Regular cardiac myocyte (primary cell): ENCODE measurements at places on chromosomes 13 and 19. TPM values are rescaled to one million over a fixed set of nuclear protein-coding genes. Genes with fewer than 3 reads are reported as not detected.

The OR10H1 gene
- total RNA-seq: not detected in 2 replicates

The DZIP1 gene
- 33.8 and 34.1 TPM in 2 replicates for total RNA-seq

The IGFL2 gene
- 1.1 TPM in 1 of 2 replicates, not detected in the other for total RNA-seq

The NALCN gene
- 27.6 and 32.8 TPM in 2 replicates for total RNA-seq

The PLPPR3 gene
- 0.56 TPM in 1 of 2 replicates, not detected in the other for total RNA-seq

The ZNF784 gene
- 2.3 and 3.4 TPM in 2 replicates for total RNA-seq

The LRRC25 gene
- under 0.01 TPM in 1 of 2 replicates, not detected in the other for total RNA-seq

The NEK5 gene
- total RNA-seq: under 0.01 and 0.28 TPM in 2 replicates

The ARHGEF1 gene
- 25.1 and 51.6 TPM in 2 replicates for total RNA-seq

The GDF15 gene
- total RNA-seq: 57.1 and 243 TPM in 2 replicates

The FCAR gene
- not detected in 2 replicates for total RNA-seq

The ZNF256 gene
- total RNA-seq: 3.7 and 4.4 TPM in 2 replicates

The ERICH4 gene
- not detected in 2 replicates for total RNA-seq

The SUCLA2 gene
- total RNA-seq: 58.9 and 59.2 TPM in 2 replicates

The CTXN1 gene
- 1.2 and 1.4 TPM in 2 replicates for total RNA-seq

The CAPN12 gene
- 0.28 TPM in 1 of 2 replicates, not detected in the other for total RNA-seq

The ZNF536 gene
- total RNA-seq: not detected in 2 replicates

The MUC16 gene
- under 0.01 TPM in 1 of 2 replicates, not detected in the other for total RNA-seq

The RNF17 gene
- 0.28 TPM in 1 of 2 replicates, not detected in the other for total RNA-seq

The RASGRP4 gene
- total RNA-seq: not detected in 2 replicates

The GARIN5A gene
- total RNA-seq: 0.28 TPM in 1 of 2 replicates, not detected in the other

The IRGC gene
- not detected in 2 replicates for total RNA-seq

The ZNF709 gene
- 3.1 and 5.9 TPM in 2 replicates for total RNA-seq

The ZNF440 gene
- total RNA-seq: 9.4 and 12.1 TPM in 2 replicates

The NLRP5 gene
- total RNA-seq: under 0.01 TPM in 1 of 2 replicates, not detected in the other

The RUVBL2 gene
- 138 and 392 TPM in 2 replicates for total RNA-seq

The ZNF729 gene
- under 0.01 TPM in 1 of 2 replicates, not detected in the other for total RNA-seq

The SULT2A1 gene
- total RNA-seq: not detected in 2 replicates

The TMEM59L gene
- total RNA-seq: 0.96 and 1.4 TPM in 2 replicates
